T-helper 17 cell (primary cell): ENCODE measurements at places on chromosomes 11 and 22. TPM values are rescaled to one million over a fixed set of nuclear protein-coding genes. Genes with fewer than 3 reads are reported as not detected.
A peak's percentile ranks its signal among the peaks of the same experiment; 100 is the strongest.

The IFITM1 gene
- total RNA-seq = 344 TPM

The INTS4 gene
- 53.4 TPM for total RNA-seq

The CPT1B gene
- 40.0 TPM for total RNA-seq

The MRGPRX4 gene
- total RNA-seq = not detected

The CREB3L1 gene
- not detected for total RNA-seq

The SMIM35 gene
- 0.13 TPM for total RNA-seq

The ZBTB44 gene
- total RNA-seq = 48.1 TPM

- peaks cover 70% of the 10 kb centered on the region for H3K27me3 ChIP-seq
- H3K36me3 ChIP-seq = peaks cover 3% of the 10 kb centered on the region
- H3K27ac ChIP-seq = no peak overlapping the region
- no peak for DNase-seq
Observed at GRCh38 chr11:59463190-59463641, 6.5 kb downstream of the OR4D6 start.

DNA sequence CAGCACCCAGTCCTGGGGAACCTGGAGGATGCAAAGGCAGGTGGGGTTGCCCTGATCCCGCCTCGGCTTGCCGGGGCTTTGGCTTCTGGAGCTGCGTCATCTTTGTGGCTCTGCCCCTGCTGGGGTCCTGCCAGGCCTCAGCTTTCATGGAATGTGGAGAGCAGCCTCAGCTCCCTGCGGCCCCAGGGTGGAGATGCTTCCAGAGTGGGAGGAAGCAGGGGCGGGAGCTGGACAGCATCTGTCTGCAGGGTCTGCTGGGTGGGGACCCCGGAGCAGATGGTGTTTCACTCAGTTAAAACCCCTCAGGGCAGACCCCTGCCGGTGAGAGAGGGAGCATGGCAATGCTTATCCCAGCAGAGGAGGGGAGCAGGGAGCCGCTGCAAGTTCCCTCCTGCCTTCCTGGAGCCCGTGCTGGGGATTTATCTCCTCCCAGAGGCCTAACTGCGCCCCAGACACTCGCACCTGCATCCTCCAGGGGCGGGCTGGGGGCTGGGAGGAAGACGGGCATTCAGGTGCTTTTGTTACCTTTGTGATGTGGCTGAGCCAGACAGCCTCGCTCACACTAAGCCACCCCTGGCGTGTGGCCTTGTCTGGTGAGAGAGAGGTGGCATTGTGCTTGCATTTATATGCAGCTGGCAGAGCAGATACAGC is 15.7 kb downstream of the GRIK4 start:
- no peak overlapping the region for H3K27ac ChIP-seq
- H3K36me3 ChIP-seq = no peaks in the 10 kb centered on the region
- no peak overlapping the region for H3K4me3 ChIP-seq
- no peaks in the 10 kb centered on the region for H3K4me1 ChIP-seq
- peaks cover 51% of the 10 kb centered on the region for H3K27me3 ChIP-seq

DNA sequence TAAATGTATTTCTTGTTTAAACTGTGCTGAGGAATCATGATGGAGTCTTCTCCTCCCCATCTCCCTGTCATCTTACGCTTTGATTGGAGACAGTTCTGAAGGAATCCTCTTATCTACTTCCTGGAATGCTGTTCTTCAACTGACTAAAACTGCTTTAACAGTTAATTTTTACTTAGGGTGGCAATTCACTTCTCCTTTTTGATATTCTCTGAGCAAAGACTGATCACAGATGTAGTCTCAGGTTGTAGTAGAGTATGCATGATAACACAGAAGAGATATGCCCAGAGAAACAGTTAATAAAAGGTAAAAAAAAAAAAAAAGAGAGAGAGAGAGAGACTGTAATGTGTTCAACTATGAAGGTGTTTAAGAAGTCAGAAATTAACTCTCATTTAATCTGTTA is 1.4 kb upstream of the CASP5 start:
- peaks cover 20% of the 10 kb centered on the region for H3K36me3 ChIP-seq
- no peak for DNase-seq
- peak overlapping the region; percentile 34 for H3K27ac ChIP-seq
- H3K27me3 ChIP-seq = no peaks in the 10 kb centered on the region

- H3K27me3 ChIP-seq = no peaks in the 10 kb centered on the region
- H3K4me3 ChIP-seq = no peak overlapping the region
- DNase-seq = no peak
- H3K4me1 ChIP-seq = peaks cover 2% of the 10 kb centered on the region
- H3K27ac ChIP-seq = peak overlapping the region; percentile 37
Observed at GRCh38 chr11:77188633-77189491, 60.8 kb downstream of the MYO7A start.

- no peak overlapping the region for H3K4me3 ChIP-seq
- no peak for DNase-seq
- peaks cover 2% of the 10 kb centered on the region for H3K4me1 ChIP-seq
- H3K27me3 ChIP-seq = peaks cover 58% of the 10 kb centered on the region
Observed at GRCh38 chr11:13145461-13145860, 132.1 kb upstream of the BMAL1 start.

GRCh38 chr11:75597636-75598035 is 35.6 kb downstream of the SERPINH1 start:
- H3K36me3 ChIP-seq = peaks cover 2% of the 10 kb centered on the region
- H3K4me1 ChIP-seq = peaks cover 17% of the 10 kb centered on the region
- no peak overlapping the region for H3K4me3 ChIP-seq
- no peak for DNase-seq

GRCh38 chr11:45048313-45048841 is 97.7 kb upstream of the TP53I11 start:
- H3K4me1 ChIP-seq = peaks cover 7% of the 10 kb centered on the region
- DNase-seq = no peak
- no peak overlapping the region for H3K27ac ChIP-seq
- H3K36me3 ChIP-seq = peaks cover 9% of the 10 kb centered on the region
- peak overlapping the region; percentile 19 for H3K4me3 ChIP-seq

DNA sequence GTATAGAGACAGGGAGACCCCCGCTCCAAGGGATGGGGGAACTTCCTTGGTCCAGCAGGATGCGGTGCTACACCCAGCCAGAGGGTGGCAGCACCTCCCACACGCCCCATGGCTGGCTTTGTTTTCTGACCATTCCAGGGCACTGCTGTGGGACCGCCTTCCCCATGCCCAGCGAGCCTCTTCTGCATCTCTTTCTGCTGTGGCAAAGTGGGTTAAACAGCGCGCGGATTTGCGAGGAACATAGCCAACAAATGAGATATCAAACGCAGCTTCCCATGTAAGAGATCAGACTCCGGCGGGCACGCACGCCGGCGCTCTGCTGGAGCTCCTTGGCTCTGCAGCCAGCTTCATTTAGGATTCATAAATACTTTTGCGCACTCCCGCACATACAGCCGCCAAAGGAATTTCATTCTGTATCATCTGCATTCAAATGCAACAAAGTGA is 485.8 kb upstream of the CADM1 start:
- H3K27me3 ChIP-seq = no peaks in the 10 kb centered on the region
- no peaks in the 10 kb centered on the region for H3K36me3 ChIP-seq
- no peak overlapping the region for H3K4me3 ChIP-seq
- H3K4me1 ChIP-seq = no peaks in the 10 kb centered on the region
- H3K27ac ChIP-seq = no peak overlapping the region

GRCh38 chr22:32836280-32837123 is 35.0 kb downstream of the TIMP3 start:
- DNase-seq = no peak
- peaks cover 6% of the 10 kb centered on the region for H3K4me1 ChIP-seq
- H3K27ac ChIP-seq = no peak overlapping the region
- peaks cover 43% of the 10 kb centered on the region for H3K27me3 ChIP-seq
- no peak overlapping the region for H3K4me3 ChIP-seq
- H3K36me3 ChIP-seq = no peaks in the 10 kb centered on the region

GRCh38 chr11:11748706-11749365 is 92.9 kb upstream of the USP47 start:
- peaks cover 2% of the 10 kb centered on the region for H3K36me3 ChIP-seq
- H3K4me1 ChIP-seq = no peaks in the 10 kb centered on the region
